NCI-H2081 (cell line): ENCODE measurements at places on chromosomes 16 and 17.

DNA sequence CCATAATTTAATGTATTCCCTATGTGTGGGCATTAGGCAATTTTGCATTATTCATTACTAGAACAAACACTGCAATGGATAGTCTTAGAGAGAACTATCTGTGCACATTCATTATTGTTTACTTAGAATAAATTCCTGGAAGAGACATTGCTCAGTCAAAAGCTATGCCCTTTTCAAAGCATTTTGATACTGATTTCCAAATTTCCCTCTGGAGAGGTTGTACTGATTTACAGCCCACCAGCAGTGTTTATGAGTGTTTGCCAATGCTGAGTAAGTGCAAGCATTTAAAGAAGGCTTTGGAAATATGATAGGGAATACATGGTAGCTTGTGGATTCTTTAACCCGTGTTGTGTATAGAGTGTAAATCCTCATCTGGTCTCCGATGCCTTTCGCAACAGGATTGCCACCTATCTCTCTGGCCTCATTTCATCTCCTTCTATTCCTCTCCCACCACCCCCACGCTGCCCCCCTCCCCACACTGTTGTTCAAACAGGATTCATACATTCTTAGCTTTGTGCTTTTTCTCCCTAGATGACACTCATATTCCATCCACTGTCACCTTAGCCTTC, 33.4 kb upstream of the MMD start:
- no peak for DNase-seq

- DNase-seq: no peak
Observed at GRCh38 chr16:89555780-89556179, 4.7 kb upstream of the RPL13 start.

DNA sequence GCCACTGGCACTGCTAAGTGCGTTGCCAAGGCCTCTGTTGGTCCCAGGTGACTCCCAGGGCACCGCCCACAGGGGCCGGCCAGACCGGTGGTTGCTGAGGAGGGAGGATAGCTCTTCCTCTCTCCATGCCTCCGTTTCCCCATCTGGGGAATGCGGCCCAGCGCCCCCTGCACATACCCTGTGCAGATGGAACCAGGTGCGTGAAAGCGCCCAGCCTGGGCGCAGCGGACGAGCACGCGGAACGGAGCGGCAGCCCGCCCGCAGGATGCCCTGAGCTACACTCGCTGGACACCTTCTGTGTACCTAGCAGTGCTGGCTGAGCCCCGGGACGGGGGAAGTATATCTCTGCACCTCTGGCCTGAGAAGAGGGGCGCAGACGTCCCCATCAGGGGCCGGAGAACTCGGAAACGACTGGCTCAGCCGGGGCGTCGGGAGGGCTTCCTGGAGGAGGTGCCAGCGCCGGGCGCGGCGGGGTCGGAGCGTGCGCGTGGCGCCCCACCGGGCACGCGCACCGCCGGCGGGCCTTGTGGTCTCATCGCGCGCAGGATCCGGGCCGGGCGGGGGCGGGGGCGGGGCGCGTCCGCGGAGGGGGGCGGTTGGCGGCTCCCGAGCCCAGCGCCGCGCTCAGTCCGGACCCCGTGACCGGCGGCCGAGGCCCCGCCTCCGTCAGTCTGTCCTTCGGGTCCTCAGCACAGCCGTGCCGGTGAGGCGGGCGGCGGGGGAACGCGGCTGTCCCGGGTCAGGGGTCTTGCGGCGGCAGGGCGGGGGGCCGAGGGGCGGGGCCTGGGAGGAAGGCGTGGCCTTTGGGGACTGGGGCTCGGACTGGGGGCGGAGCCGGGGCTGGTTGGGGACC, at the start of the genes CCDC78 and HAGHL:
Gene CCDC78, minus strand, starts transcription at position 6 of the 853 bp plus-strand sequence. CDS start 76 bp downstream, outside the sequence.
Gene HAGHL, plus strand, starts transcription at position 669 of the 853 bp plus-strand sequence. CDS start 404 bp downstream, outside the sequence.
- DNase-seq: no peak

GRCh38 chr17:34499576-34499975, 79.8 kb upstream of the TMEM132E start:
- DNase-seq: no peak

- DNase-seq: no peak
Observed at GRCh38 chr17:30132615-30133014, 16.0 kb downstream of the NSRP1 start.

- DNase-seq: no peak
Observed at GRCh38 chr17:31413874-31414549, 22.5 kb downstream of the RAB11FIP4 start.

- DNase-seq: no peak
Observed at GRCh38 chr17:18163547-18163946, 20.1 kb upstream of the ALKBH5 start.

GRCh38 chr17:1997927-1998742, 27.0 kb downstream of the RTN4RL1 start:
- no peak for DNase-seq

GRCh38 chr17:17493249-17493985, 2.8 kb downstream of the RASD1 start:
- DNase-seq: no peak

DNA sequence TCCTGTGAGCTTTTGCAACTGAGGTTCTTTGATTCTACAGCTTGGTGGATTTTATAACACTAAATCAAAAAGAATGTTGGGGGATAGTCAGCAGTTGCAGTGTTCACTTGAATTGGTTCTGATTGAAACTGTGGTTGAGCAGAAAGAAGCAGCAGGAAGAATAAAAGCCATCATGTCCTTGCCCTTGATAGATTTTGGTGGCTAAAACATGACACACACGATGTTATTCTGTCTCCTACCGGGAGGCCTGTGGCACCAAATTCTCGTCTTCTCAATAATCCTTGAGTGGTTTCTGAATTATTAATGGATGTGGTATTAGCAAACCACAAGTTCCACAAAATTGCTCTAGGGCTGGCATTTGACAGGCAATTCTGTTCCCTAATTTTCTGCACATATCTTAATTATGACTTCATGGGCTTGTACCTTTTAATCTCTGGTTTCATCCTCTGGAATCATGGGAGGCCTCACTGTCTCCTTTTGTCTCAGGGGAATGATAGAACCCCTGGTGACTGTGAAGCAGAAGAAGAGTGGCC, 338.2 kb downstream of the SNX29 start:
- DNase-seq: no peak

DNA sequence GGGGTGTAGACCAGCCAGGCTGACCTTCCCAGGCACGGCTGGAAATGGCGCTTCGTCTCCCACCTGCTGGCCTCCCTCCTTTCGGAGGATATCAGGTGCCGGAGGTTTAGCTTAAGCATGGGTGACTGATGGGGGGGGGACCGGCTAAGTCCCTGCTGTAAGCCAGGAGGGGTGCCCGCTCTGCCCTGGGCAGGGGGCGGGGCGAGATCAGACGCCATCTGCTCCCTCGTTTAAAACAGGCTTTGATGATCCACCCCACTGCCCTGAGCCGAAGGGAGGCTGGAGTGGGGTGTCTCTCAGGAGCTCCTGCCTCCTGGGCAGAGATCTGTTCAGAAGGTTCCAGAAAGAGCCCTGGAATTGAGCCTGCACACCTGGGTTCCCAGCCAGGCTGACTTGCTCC, 26.0 kb downstream of the C16orf74 start:
- DNase-seq: no peak

- DNase-seq: no peak
Observed at GRCh38 chr17:68511254-68511670, 968 bp upstream of the PRKAR1A start.

DNA sequence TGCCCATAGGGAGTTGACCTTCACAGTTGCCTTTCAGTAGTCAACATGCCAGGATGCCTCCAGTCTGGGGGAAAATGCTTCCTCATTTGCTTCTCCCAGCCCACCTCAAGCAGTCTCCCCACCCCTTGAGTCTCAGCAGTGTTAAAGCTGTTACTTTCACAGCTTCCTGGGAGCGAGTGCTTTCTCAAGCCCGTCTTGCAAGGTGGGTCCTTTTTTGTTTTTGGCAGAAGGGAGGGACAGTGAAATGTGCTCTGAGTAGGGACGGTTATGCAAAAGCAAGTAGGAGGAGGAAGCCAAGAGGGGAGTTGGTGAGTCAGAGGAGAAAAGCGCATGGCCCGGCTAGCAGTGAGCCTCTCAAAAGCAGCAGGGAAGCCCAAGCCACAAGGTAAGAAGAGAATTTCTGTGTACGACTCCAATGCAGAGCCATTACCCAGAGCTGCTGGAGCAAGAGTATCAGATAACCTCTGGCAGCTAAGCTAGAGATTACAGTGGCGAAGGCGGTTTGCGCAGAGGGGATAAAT, at the start of gene CHST4:
Gene CHST4, plus strand, starts transcription at position 316 of the 521 bp plus-strand sequence. CDS start 10,252 bp downstream, outside the sequence.
- no peak for DNase-seq

GRCh38 chr17:27579304-27579703, 51.7 kb upstream of the LGALS9 start:
- DNase-seq: no peak

DNA sequence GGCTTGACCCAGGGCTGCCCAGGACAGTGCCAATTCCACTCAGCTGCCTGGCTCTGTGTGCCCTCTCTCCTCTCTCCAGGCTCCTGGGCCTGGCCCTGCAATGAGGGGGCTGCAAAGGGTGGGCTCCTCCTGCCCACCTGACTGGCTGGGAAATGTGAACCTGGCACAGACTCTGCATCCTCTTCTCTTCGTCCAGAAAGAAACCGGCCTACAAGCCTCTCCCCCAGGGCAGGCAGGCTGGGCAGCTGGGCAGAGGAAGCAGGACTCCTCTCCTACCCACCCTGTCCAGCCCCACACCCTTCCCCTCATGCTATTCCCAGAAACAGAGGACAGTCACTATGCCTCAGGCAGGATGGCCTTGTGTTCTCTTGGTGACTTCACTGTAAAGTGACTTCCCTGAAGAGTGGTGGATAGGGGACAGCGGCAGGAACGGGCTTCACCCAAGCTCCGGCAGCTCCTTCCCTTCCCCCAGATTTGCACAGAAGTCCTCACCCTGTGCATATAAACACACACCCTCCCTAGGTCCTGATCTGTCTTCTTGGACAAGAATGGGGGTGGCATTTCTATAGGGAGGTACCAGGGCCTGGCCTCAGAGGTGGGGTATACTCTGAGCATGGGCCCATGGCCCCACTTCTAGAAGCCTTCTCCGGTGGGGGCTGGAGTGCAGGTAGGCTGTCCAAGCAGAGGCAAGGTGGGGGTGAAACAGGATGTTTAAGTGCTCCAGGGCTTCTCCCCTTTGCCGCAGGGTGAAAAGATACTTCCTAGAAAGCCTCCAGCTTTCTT, 4.9 kb upstream of the STAT5A start:
- no peak for DNase-seq
